Activated CD4-positive, alpha-beta memory T cell treated with anti-CD3 and anti-CD28 coated beads for 36 hours (primary cell): ENCODE measurements at places on chromosomes 11 and 22.

- DNase-seq: no peak
Measured at GRCh38 chr22:39179401-39179827, 26.9 kb upstream of the CBX7 start.

DNA sequence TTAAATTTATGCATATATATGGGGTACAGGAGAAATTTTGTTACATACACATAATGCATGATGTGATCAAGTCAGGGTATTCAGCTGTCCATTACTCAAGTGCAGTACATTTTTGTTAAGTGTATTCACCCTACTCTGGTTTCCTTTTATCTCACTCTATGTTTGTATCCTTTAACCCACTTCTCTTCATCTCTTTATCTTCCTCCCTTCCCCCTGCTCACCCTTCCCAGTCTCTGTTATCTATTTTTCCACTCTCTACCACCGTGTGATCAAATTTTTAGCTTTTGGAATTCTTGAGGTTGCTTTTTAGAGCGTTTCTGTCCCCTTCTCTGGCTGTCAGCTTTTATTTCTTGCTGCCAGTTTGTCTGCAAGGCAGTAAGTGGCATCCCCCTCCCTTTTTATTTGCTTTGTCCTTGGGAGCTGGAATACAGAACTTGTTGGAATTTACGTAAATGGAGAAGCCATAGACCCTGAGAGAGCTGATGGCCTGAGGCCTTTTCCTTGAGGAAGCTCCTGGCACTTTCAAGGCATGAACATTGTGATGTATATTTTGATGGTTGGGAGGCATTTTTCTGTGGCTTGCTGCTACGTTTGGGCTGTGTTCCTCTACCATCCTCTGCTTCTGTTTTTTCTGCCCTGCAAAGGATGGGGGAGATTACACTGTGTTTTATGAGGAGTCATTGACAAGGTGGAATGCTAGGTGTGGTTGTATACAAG lies 148.6 kb downstream of the LDLRAD3 start:
- DNase-seq: no peak

- no peak for DNase-seq
Measured at GRCh38 chr11:85709941-85710702, 24.1 kb upstream of the CCDC89 start.

GRCh38 chr22:21044931-21045584 lies 688 bp upstream of the LRRC74B start:
- no peak for DNase-seq

- no peak for DNase-seq
Measured at GRCh38 chr11:112029460-112029859, 4.3 kb downstream of the DLAT start.

GRCh38 chr11:77065878-77066228 lies 918 bp upstream of the CAPN5 start:
- no peak for DNase-seq

DNA sequence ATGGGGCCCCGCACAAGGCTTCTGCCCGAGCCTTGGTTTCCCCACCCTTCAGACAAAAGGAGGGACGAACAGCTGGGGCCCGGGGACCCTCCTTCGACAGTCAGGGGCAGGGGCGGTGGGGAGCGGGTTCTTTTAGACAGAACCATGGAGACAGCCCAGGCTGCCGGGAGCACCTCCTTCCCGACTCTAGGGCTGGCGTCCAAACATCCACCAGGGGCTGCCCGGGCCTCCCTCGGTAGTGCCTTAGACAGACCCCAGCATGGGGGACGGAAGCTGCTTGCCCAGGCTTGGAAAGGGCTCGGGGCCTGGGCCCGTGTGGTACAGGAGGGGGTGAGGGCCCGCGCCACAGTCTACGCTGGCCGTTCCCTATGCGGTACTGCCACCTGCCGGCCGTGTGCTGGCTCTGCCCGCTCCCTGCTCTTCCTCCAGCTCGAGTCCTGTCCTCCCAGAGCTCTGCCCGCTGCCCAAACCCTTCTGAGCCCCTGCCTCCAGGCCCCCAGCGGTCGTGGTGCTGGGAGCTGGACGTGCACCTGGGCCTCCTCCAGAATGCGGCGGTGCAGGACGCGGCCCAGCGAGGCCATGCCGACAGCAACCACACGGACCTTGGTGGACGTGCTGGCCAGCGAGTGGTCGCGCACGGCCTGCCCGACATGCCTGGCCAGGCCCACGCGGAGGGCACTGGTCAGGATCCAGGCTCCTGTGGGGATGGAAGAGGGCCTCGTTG lies 20.1 kb downstream of the TSSC4 start:
- DNase-seq: peak; percentile 79

DNA sequence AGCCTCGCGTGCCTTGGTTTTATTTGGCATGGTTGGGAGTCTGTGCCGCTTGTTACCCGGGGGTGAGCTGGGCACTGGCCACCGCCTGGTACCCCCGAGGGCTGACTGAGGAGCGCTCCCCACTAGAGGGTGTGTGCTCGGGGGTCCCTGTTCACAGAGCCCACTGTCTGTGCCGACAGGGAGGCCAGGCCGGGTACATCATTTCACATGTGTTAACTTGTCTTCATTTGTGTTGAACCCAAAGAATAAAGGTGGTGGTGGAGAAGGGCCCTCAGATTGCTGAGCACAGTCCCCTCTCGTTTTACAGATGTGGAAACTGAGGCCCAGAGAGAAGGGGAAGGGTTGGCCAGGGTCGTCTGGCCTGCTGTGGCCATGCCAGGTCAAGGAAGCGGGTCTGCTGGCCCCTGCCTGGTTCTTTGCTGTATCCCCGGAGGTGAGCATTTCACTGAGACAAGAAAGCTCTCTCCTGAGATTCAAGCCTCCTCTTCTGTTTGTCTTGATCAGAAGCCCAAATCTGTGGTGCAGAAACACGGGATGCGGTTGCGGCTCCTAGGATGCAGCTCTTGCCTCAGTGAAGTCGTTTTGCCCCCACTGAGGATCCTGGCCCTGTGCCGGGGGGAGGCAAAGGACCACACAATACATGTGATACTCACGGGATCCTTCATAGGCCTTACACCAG lies 60.8 kb downstream of the FBLN1 start:
- DNase-seq: no peak

DNA sequence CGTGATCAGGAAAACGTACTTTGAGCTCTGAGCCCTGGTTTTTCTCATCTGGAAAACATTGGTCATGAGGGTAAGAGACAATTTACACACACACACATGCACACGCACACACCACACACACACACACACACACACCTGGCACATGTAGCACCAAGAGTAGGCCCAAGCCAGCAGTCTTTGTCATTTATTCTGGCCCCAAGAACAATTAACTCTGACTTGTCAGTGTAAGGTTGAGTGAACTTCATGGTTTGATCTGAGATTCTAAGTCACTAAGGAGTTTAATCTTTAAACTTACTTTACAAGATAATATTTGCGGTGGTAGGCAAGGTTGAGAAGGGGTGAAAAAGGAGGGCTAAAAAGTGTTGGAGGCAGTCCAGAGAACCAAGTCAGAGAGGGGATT lies 44.1 kb downstream of the MMP20 start:
- DNase-seq: no peak

- DNase-seq: no peak
Measured at GRCh38 chr11:63548178-63548577, 11.6 kb downstream of the PLAAT4 start.

DNA sequence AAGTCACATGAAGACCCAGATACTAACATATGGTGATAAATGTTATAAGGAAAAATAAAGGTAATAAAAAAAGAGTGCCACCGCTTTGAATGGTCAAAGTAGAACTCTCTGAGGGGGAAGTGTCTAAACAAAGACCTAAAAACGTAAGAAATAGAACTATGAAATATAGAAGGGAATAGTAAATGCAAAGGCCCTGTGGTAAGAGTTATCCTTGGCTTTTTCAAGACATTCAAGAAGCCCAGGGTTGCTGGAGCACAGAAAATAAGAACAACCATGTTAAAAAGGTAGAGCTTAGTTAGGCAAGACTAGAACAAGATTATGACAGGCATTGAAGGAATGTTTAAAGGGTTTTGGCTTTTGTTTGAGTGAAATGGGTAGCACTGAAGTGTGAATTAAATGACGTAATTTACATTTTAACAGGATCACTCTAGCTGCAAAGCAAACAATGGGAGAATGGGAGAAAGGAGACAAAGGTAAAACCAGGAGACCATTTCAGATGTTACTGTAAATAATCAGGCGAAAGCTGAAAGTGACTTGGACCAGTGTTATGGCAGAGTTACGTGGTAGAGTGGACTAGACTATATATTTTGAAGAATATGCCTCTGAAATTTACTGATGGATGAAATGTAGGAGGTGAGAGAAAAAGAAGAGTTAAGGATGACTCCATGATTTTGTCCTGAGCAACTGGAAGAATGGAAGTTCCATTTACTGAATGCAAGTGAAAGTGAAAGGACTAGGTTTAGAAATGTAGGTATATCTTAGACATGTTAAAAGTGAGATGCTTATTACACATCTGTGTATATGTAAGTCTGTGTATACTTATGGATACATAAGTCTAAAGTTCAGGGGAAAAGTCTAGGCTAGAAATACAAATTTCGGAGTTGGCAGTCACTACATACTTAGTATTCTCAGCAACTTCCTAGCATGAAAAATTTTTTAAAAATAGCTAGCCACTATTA lies 28.5 kb downstream of the BTBD10 start:
- no peak for DNase-seq

- DNase-seq: no peak
Measured at GRCh38 chr11:92480499-92480898, 255.9 kb downstream of the FAT3 start.

- DNase-seq: no peak
Measured at GRCh38 chr11:21630934-21631478, 561.9 kb upstream of the ANO5 start.

DNA sequence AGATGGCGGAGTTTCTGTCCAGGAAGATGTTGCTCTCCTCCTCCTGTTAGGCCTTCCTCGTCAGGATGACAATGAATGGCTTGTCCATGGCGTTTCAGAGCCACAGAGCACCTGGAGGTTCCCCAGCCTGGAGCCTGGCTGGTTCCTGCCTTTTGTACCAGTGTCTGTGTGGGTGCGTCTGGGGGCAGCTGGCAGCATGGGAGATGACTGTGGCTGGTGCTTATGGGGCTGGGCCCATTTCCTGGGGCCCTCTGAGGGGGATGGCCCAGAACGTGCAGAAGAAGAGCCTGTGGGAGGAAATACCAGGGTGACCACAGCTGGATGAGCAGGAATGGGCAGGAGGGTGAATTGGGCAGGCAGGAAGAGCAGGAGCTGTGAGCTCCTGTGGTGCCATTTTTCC lies 6.7 kb downstream of the SLC37A2 start:
- no peak for DNase-seq
